ENCODE measurements at places on chromosomes 5 and 9.

GRCh38 chr5:43290726-43291125 lies 22.5 kb downstream of the HMGCS1 start:
- DNase-seq = no peak

- no peak for DNase-seq
Observed at GRCh38 chr5:136308212-136308795, 57.0 kb downstream of the TRPC7 start.

DNA sequence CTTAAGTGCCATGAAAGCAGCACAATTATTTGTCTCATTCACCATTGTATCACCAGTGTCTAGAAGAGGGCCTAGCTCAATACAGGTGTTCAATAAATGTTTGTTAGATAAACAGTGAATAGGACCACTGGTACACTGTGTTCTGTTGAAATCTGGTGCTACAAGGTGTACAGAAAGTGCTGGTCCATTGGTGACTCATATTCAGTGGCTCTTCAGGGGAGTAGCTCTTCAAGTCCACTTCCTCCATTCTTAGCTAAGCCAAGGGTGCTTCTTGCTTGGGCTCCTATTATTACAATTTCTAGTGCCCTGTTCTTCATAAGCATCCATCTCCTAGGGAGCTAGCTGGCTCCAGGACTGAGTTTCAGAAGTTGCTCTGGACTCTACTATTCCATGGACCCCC lies 6.4 kb upstream of the FCHO2 start:
- DNase-seq = no peak

DNA sequence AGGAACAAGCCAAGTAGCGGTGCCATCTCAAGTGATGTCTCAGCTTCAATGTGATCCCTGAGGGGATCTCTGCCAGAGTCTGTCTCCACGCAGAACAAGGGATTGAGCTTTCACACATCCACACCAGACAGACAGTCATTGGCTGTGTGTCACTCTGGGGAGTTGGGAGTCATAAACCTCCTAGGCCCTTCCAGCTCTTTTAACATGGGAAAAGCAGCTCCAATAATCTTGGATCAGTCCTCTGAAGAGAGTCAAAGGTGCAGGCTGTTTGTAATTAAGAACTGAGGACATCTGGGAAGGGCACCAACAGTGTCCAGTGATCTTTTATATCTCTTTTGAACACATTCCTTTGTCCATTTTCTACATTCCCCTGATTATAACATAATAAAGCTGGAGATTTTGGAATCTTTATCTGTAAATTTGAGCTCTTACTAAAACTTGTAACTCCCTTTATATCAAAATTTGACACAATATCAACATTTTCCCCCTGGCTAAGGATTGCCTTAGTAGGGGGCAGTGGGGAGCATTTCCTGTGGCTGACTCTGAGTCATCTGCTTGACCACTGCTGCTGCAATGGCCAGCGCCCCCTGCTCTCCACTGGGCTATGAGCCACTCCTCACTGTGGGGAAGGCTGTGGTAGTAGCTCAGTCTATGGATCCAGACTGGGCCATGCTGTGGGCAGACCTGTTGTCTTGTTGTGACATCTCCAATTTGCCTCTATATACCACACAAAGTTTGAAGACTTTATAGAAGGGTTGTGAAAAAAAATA lies 284.4 kb downstream of the OSTF1 start:
- no peak for DNase-seq

DNA sequence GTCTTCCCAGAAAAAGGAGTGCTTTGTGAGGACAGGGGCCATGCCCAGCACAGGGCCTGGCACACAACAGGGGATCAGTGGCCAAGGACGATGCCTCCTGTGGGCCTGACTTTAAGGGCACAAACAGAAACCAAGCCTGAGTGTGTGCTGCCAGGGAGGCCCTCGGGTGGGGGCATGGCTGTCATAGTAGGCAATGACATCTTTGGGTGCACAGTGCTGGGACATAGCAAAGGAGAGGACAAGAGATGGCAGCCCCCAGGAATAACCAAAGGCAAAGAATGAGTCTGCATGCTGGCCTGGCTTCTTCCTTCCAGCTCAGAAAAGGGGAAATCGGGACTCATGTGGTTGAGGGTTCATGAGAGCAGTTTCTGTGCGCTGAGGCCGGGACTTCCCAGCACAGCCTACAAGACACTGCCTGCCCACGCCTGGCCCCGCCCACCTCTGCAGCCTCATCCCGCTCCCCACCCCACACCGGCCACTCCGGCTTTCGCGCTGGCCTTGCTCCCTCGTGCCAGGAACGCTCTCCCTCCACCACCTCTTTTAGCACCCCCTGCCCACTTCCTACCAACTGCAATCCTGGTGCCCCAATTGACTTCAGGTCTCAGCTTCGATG lies 13.8 kb upstream of the LHX2 start:
- DNase-seq = no peak

GRCh38 chr5:55481293-55481855 lies 53.4 kb downstream of the PLPP1 start:
- DNase-seq = no peak

DNA sequence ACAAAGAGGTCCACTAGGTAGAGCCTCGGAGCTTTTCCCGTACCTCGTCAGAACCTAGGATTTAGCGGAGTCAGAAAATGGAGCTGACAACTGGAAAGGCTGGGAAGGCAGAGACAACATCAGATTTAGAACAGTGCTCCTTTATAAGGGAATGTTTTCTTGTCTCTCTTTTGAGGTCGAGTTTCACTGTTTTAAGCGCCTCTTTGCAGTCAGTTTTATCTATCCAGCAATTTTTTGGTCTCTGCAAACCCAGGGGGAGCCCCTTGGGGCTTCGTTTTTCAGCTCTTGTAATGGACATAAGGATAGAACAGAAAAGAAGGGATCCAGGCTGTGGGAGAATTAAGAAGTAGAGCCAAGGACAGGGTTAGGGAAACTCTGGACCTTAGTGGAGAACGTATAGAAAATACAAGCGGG lies 80.5 kb downstream of the FNBP1 start:
- DNase-seq = no peak

GRCh38 chr5:33227746-33228145 lies 213.0 kb upstream of the TARS1 start:
- DNase-seq = no peak

GRCh38 chr9:16597136-16597535 lies 273.3 kb downstream of the BNC2 start:
- DNase-seq = no peak

DNA sequence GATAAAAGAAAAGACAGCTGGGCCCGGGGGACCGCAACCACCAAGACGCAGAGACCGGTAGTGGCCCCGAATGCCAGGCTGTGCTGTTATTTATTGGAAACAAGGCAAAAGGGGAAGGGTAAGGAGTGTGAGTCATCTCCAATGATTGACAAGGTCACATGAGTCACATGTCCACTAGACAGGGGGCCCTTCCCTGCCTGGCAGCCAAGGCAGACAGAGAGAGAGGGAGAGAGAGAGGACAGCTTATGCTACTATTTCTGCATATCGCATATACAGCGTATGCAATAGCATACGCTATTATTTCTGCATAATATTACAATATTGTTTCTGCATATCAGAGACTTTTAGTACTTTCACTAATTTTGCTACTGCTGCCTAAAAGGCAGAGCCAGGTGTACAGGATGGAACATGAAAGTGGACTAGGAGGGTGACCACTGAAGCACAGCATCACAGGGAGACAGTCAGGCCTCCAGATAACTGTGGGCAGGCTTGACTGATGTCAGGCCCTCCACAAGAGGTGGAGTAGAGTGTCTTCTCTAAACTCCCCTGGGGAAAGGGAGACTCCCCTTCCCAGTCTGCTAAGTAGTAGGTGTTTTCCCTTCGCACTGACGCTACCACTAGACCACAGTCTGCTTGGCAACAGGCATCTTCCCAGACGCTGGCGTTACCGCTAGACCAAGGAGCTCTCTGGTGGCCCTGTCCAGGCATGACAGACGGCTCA lies 50.3 kb downstream of the RFX3 start:
- DNase-seq = no peak

- no peak for DNase-seq
Observed at GRCh38 chr9:105508530-105508929, 49.4 kb upstream of the FKTN start.

DNA sequence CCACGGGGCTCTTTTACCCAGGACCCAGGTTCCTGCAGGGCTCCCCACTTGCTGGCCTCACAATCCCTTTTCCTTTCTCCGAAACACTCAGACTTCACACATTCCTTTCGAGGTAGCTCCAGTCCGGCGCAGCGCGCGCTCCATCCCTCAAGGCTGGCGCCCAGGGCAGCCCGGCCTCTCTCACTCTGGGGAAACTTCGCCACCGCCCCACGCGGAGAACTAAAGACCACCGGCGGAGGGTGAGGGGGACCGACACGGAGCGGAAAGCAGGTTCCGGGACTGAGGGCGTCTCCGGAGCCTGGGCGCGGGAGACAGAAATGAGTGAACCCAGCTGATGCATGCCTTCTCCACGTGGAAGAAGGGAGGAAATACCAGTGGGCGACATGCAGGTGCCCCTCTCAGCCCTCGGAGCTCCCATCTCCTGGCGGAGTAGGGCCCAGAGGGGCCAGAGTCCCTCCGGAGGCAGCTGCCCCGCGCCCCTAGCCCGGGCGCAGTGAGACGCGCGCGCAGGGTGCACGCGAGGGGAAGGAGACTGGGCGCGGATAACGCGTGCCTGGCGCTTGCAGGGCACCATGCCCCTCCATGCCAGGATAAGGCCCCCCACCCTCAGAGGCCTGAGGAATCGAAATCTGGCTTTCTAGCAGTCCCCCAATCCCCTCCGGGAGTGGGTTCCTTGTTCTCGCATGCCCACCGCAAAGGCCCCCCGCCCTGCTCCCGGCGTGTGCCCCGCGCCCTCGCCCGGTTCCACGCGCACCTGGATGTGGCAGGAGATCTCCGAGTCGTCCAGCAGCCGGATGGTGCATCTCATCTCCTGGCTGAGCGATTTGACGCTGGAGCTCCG lies 650 bp downstream of the FRMD3 start:
- DNase-seq = no peak

GRCh38 chr5:27048510-27048909 lies 10.1 kb upstream of the CDH9 start:
- no peak for DNase-seq

GRCh38 chr9:115395511-115396021 lies 277.6 kb upstream of the TNC start:
- no peak for DNase-seq

- DNase-seq = no peak
Observed at GRCh38 chr5:95022967-95023695, 261.8 kb downstream of the MCTP1 start.

DNA sequence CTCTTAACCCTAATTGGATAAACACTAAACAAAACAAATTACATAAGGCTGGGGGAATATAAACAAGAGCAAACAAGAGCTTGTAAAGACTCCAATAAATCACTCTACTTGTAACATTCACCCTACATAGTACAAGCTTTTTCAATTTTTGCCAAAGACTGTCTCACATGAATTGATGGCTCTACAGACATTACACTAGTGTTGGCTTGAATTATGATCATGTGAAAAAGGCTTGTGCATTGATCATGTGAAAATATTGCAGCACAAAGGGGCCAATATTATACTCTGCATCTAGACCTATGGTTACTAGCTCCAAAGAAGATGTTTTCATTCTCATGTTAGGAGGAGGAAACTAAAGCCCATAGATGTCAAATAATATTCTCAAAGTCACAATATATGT lies 212.6 kb downstream of the MCTP1 start:
- DNase-seq = no peak

DNA sequence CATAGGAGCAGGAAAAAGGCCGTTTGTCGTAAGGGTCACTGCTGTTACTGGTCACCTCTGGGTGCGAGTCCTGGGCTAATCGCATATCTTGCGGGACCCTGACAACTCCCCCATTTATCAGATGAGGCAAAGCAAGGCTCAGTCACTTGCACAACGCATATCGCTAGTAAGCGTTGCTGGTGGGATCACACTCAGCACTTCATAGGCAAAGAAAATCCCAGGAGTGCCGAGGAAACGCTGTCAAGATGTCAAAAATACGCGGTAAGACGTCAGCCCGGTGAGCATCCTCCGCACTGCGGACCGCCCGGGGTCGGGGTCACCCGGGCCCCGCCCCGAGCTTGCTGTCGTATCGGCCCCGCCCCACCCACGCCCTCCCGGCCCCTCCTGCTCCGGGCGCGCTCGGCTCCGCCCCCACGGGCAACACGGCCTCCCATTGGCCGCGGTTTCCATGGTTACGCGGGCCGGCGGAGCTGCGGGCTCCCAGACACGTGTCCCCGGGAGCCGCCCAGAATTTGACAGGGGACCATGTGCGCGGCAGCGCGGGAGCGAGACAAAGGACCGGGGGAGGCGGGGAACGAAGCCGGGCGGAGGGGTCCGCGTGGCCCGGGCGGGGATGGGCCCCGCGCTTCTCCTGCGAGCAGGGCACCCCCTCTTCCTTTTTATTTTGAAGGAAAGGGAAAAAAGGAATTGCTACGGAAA lies 80.2 kb upstream of the IER5L start:
- peak; percentile 45 for DNase-seq

- DNase-seq = no peak
Observed at GRCh38 chr5:2286250-2286649, 403.5 kb upstream of the IRX4 start.

- no peak for DNase-seq
Observed at GRCh38 chr9:87123830-87124229, 176.5 kb upstream of the GAS1 start.
